ENCODE measurements at places on chromosomes 7 and 10.

- peak; percentile 94 for DNase-seq
Observed at GRCh38 chr7:55964261-55965099, at the start of gene NIPSNAP2. Gene NIPSNAP2 (plus strand): TSS chr7:55964585. CDS start chr7:55964610, 25 bp downstream.

- DNase-seq = no peak
Observed at GRCh38 chr10:108104551-108105156, 940.1 kb upstream of the SORCS1 start.

GRCh38 chr7:142671506-142671905 lies 77.8 kb upstream of the PRSS1 start:
- DNase-seq = no peak

DNA sequence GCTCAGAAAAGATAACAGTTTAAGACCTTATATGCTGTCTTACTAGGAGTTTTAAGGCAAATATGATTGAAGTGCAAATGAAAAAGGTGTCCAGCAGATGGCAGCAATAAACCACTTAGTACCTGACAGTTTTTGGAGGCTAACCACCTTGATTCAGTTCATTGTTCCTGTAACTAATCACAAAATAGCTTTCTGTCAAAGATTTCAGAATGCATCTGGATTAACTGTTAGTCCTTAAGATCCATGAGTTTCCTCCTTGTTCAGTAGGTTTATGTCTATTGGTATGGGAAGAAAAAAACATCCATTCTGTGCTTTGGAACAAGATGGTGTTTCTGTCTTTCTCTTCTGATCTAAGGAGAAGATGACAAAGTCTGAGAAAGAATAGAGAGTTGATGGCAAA lies 46.6 kb downstream of the CCSER2 start:
- DNase-seq = peak; percentile 16

DNA sequence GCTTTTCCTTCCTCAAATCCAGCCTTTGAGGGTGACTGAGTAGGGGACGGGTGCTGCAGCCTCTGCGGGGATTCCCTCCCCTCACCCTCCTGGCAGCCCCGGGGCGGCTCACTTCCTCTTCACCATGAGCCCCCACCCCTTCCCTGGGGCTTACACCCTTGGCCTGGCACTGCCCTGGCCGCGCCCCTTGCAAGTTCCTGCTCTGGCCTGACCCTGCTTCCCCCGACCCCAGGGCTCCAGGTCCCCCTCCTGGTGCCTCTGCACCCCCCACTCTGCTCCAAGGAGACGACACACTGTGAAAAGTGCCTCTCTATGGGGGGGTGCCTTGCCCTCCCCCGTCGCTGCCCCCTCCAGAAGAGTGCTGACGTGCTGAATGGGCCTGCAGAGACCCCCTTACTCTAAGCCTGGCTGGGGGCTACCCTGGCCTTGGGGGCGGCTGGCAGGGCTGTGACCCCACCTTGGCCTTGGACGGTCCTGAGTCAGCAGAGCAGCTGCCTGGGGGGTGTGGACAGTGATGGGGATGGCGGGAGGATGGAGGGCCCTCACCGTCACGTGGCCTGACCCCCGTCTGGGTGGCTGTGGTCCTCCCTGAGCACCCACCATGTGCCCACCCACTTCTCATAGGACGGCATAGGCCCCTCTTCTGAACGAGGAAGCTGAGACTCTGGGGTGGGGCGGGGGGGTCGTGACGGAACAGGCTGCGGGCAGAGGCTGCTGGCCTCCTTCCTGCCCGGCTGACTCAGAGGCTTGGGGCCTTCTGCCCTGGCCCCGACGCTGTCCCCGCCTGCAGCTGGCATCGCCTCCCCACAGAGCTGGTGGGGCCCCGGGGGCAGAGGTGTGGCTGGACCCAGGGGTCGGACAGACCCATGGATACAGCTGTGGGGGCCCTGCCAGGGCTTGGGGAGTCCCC lies 9.8 kb downstream of the LFNG start:
- DNase-seq = peak; percentile 95

DNA sequence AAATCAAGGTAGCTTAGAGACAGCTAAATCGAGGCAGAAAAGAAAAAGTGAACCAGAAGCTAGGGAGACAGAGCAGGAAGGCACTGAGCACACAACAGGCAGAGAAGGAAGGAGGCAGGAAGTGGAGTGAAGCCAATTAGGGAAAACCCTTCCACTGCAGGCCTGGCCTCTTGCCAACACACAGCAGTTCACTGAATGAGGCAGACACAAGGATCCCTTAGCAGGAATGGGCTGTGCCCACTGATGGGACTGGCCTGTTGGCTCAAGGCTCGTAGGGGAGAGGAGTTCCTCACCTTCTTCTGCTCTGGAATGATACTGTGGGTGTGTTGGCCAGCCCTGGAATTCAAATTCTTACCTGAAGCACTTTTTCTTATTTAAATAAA lies 220.3 kb upstream of the STK17A start:
- DNase-seq = no peak

GRCh38 chr7:22323714-22324113 lies 33.2 kb downstream of the RAPGEF5 start:
- no peak for DNase-seq

DNA sequence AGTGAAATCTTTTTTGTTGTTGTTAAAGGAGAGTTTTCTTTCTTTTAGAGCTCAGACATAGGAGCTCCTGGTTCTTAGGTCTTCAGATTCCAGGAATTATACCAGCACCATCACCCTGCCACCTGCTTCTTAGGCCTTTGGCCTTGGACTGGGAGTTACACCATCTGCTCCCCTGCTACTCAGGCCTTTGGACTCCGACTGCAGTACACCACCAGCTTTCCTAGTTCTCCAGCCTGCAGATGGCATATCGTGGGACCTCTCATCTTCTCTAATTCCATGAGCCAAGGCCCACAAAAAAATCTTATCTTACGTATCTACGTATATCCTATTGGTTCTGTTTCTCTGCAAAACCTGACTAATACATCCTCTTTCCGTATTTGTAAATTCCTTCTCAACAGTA lies 5.1 kb upstream of the TACC2 start:
- no peak for DNase-seq

DNA sequence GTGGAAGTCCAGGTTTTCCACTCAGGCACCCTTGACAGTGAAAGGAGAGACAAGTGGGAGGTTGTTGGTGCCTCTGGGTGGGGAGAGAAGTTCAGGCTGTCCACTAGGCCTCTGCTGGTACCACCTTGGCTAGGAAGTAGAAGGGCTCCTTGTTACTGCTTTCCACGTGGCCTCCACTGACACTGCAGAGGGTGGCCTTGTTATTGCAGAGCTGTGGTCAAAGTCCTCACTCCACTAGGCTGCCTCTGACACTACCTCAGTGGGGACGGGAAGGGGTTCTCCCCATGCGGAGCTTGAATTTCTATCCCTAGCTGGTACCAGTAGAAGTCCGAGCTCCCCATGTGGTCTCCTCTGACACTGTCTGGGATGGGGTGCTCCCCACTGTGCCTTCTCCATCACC lies 14.9 kb upstream of the STOX1 start:
- DNase-seq = no peak

- no peak for DNase-seq
Observed at GRCh38 chr10:4167216-4167615, 382.2 kb upstream of the KLF6 start.

GRCh38 chr10:113982769-113983168 lies 60.9 kb upstream of the ADRB1 start:
- DNase-seq = no peak

DNA sequence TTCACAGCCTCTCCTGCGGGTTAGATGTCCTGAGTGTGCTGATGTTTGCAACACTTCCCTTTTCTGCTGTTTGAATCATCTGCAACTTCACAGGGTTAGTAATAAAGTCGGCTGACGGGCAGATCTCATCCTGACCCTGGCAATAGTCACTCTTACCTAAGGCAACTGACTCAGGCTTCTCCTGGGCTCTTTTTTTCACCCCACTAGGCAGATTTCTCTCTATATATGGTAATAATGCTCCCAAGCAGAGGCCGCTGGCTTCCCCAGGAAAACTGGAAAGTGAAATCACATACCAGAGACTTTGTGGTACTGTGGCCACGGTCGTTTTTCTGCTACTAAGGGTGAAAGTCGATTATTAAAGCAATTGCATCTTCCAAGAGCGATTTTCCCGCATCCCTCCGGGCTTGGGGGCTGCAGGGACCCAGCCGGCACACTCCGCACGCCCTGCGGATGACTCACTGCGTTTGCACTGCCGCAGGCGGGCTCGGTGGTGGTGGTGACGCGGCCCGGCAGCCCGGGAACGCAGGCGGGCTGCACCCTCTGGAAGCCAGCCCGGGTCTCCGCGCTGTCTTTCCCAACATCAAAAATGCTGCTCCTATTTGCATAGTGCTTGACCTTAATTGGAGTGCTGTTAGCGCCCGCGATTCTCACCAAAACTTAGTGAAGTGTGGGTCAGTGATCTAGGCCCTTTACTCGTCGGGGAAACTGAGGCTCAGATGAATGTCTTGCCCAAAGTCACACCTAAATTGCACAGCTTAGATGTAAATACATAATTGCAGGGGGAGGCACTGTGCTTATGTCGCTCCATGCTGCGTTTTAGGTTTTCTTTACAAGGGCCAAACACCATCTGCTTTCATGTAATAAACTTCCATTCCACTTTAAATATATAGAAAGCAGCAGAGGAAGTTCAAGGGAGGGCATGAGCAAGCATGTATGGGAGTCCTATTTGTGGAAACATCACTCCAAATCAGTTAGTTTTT lies 47.6 kb upstream of the ITGB1 start:
- DNase-seq = peak; percentile 87

DNA sequence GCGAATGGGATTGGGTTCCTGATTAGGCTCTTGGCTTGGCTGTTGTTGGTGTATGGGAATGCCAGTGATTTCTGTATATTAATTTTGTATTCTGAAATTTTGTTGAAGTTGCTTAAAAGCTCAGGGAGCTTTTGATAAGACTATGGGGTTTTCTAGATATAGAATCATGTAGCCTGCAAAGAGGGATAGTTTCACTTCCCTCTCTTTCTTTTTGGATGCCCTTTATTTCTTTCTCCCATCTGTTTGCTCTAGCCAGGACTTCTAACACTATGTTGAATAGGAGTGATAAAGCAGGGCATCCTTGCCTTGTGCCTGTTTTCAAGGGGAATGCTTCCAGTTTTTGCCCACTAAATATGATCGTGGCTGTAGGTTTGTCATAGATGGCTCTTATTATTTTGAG lies 40.4 kb upstream of the MPP7 start:
- no peak for DNase-seq

GRCh38 chr10:73894245-73894971 lies 16.5 kb upstream of the PLAU start:
- DNase-seq = peak; percentile 81

GRCh38 chr10:1465993-1466764 lies 271.1 kb downstream of the ADARB2 start:
- DNase-seq = no peak

DNA sequence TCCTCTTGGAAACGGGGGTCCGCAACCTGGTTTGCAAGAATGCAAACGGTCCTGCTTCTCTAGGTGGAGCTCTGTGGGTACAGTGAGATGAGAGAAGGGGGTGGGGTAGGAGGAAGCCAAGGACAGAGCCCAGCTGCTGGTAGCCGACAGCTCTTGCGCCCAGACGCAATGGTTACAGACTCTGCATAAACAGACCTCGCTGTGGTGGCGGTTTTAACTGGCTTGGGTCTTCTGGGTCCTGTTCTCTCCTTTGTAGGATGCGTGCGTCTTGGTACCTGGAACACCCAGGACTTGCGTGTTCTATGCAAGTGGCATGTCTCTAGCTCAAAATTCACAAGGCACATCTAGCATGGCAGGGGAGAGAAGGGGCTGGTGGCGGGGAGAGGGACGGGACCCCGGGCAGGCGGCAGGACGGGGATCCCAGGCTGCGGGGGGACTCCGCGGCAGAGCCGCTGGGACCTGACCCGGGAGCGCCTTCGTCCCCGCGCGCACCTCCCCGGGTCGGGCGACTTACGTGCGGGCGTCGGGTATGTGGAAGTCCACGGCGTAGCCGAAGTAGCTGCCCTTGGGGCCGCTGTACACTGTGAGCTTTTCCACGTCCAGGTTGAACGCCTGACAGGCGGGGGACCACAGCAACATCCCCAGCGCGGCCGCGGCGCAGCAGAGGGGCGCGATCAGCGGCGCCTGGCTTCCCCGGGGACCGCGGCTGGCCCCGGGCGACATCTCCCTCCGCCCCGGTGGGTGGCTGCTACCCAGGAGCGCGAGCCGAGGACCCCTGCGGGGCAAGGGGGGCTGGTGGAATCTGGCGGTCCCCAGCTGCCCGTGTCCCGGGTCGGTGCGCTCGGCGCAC lies 448 bp downstream of the ITGA8 start:
- no peak for DNase-seq

- no peak for DNase-seq
Observed at GRCh38 chr7:36264123-36264801, 111.2 kb downstream of the EEPD1 start.

DNA sequence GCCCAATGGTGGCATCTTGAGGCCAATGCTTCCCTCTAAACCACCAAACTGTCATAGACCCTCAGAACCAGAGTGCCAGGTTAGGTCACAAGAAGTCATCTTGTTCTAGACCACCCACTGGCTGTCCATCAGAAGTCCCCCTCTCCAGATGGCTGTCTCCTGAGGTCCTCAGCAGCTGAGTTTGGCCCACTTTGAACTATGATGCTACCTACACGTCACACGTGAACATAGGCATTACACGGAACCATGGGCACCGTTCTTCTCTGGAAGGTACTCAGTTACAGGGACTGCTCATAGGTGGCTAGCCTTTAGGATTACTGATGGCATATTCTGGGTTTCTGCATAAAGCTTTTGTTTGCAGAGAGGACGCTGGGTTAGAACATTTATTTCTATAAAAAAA lies 166.4 kb downstream of the ADAM12 start:
- DNase-seq = no peak

GRCh38 chr10:48363617-48364355 lies 57.3 kb downstream of the MAPK8 start:
- peak; percentile 41 for DNase-seq

- DNase-seq = no peak
Observed at GRCh38 chr10:116752563-116752962, 10.2 kb upstream of the HSPA12A start.

GRCh38 chr10:13496931-13497330 lies 31.9 kb downstream of the BEND7 start:
- no peak for DNase-seq

- DNase-seq = no peak
Observed at GRCh38 chr10:101566333-101567164, 21.5 kb downstream of the POLL start.

DNA sequence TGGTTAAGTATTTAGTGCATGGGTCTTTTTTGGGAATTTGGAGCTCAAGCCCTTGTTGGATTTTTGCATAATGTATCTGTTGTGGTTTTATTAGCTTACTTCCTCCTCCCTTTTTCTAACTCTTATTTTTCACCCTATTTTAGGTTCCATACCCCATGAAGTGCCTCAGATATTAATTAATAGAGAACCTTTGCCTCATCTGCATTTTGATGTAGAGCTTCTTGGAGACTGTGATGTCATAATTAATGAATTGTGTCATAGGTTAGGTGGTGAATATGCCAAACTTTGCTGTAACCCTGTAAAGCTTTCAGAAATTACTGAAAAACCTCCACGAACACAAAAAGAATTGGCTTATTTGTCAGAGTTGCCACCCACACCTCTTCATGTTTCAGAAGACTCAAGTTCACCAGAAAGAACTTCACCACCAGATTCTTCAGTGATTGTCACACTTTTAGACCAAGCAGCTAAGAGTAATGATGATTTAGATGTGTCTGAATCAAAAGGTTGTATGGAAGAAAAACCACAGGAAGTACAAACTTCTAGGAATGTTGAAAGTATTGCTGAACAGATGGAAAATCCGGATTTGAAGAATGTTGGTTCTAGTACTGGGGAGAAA lies 28.0 kb downstream of the SIRT1 start:
- DNase-seq = no peak

- no peak for DNase-seq
Observed at GRCh38 chr10:4474829-4475228, 351.2 kb upstream of the AKR1E2 start.

GRCh38 chr7:155258226-155258560 lies 39.5 kb upstream of the INSIG1 start:
- peak; percentile 51 for DNase-seq

Data from urothelium cell line (cell line).